BJ (cell line): ENCODE measurements at places on chromosomes 12 and 14. TPM values are rescaled to one million over a fixed set of nuclear protein-coding genes. Genes with fewer than 3 reads are reported as not detected.
A peak's percentile ranks its signal among the peaks of the same experiment; 100 is the strongest.

Gene KCNC2
- not detected in 2 replicates for polyA plus RNA-seq

GRCh38 chr14:53355581-53356112 is 202.5 kb upstream of the DDHD1 start:
- peak; percentile 29 for DNase-seq

DNA sequence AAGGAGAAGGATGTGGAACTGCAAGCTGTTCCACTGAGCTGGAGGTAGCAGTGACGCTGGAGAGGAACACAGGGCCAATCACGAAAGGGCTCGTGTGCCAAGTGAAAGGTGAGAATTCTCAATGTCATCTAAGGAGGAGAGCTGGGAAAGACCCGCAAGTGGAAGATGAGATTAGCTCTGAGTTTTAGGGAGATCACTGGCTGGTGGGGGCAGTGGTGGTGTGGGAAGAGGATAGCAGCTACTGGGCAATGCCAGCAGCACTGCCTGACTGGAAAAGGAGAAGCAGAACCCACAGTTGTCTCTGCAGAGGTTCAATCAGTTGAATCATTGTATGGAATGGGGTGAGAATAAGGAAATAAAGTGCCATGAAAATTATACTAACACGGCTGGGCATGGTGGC is 27.8 kb downstream of the SLC25A47 start:
- no peak for DNase-seq

DNA sequence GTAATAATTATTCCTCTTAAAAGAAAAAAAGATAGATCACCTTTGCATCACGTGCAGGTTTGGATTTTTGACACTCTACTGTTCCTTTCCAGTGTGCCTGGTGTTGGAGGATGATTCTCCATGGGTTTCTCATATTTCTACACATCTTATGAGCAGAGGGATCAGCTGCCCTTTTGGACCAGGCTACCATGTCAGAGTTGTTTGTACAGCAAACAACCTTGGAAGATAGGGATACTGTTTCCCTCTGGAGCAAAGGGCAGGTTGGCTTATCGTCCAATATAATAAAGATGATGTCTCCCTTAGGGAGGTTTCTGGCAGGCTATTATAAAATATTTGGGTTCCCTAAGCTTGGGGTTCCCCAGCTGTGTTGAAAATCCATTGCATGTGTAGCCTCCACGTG is 42.1 kb downstream of the DAO start:
- DNase-seq: no peak

- DNase-seq: no peak
These were observed 20.4 kb downstream of the ZFYVE21 start for GRCh38 chr14:103735815-103736545.

GRCh38 chr14:53237488-53237887 is 84.4 kb upstream of the DDHD1 start:
- DNase-seq: no peak

- no peak for DNase-seq
These were observed 134.2 kb downstream of the ESRRB start for GRCh38 chr14:76510181-76510580.
